ENCODE measurements at places on chromosomes 13 and 19.

GRCh38 chr19:4115050-4115817 lies 8.7 kb downstream of the MAP2K2 start:
- no peak for DNase-seq

GRCh38 chr13:31485651-31486051 lies 253.7 kb upstream of the RXFP2 start:
- no peak for DNase-seq

DNA sequence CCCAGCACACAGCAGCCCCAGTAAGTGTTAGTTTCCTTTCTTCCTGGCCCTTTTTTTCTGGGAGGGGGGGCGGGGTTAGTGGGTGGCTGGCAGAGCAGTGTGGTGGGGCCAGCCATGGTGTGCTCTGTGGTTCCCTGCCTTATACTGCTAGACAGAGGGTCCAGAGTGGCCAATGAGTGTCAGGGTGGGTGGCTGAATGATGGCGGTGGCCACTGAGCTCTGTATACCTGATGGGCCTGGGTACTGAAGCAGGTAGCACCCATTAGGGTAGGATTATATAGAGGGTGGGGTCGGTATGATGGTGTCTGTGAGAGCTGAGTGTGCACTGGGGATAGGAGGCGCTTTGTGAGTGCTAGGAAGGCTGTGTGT lies 13.8 kb downstream of the CIC start:
- DNase-seq: no peak

GRCh38 chr13:60260440-60260839 lies 96.7 kb upstream of the DIAPH3 start:
- no peak for DNase-seq

DNA sequence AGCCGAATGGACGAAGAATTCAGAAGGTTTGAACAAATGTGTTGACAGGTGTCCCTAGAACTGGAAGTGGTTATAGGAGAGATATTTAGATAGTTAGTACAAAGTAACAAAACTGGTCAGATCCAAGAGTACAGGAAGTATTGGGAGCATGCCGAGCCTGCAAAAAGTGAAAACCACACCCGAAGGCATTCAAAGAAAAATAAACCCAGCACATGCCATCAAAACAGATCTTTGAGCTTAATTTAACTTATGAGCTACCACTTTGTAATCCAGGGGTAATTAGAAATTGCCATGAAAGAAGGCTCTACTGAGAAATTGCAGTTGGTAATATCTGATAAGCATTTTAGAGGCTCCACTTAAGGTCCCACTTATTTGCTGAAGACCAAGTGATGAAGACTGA lies 214.2 kb downstream of the DNAJC15 start:
- DNase-seq: no peak

DNA sequence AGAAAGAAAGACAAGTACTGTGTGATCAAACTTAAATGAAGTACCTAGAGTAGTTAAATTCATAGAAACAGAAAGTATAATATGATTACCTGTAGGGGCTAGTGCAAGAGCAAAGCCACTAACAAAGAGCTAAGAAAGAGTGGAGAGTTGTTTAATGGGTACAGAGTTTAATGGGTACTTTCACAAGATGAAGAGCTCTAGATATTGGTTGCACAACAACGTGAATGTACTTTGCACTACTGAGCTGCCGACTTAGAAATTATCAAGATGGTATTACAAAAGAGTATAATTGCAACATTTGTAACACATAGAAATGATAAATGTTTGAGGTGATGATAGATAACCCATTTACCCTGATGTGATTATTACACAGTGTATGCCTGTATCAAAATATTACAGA lies 140.3 kb upstream of the GPC6 start:
- no peak for DNase-seq

- DNase-seq: no peak
Measured at GRCh38 chr13:97434397-97435201, 630 bp downstream of the RAP2A start.

GRCh38 chr13:69495096-69495495 lies 612.5 kb upstream of the ATXN8OS start:
- DNase-seq: no peak

DNA sequence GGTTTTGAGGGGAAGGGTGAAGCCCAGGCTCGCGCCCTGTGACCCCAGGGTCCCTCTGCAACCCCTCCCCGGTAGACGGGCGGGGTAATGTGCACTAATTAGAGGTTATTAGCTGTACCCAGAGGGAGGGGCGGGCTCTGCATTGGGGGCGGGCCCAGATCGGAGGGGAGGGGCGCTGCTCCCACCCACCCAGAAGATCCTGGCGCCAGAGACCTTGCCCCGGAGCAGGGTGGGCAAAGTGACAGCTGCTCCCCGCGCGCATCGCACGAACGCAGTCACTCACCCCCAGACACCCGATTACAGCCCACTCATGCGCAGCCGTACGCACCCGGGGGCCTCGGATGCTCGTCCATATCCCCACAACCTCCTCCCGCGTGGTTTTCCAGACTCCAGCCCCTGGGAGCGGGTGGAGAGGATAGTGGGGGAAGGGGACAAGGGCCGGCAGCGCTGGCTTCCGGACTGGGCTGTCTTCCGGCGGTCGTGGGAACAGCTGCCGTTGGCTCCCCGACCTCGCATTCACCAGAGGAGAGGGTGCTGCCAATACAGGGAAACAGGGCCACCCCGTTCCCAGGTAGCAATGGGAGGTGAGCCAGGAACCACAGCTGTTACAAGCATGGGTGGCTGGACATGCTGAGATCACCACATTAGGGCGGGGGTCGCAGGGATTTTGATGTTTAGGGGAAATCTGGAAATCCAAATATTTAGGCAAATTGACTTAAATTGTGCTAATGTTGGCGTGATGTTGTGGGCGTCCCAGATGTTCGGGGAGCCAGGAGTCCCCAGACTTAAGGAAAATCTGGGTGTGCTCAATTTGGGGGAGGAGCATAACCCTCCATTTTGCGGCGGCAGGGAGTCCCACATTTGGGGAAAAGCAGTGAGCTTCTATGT lies 2.9 kb upstream of the HOOK2 start:
- no peak for DNase-seq

- DNase-seq: no peak
Measured at GRCh38 chr13:48533961-48534600, 1.2 kb upstream of the RCBTB2 start.

DNA sequence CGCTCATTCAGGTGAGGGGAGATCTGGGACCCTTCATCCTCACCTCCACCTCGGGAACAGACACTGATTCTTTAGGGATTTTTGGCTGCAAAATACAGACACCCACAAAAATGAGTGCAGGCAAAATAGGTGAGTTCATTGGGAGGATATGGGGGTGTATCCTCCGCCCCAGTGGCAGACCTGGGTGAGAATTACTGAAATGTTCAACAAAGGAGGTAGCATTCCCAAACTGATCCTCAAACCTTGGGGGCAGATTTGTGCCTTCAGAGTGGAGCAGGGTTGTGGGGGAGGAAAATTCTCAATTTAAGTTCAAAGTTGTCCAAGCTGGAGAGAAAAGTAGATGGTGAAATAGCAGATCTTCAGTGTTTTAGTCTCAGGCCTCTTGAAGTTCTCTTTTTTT lies 31.3 kb upstream of the SIN3B start:
- no peak for DNase-seq

GRCh38 chr19:45078390-45079062 lies 534 bp upstream of the GEMIN7 start:
- no peak for DNase-seq

- no peak for DNase-seq
Measured at GRCh38 chr19:35609851-35610353, 2.6 kb upstream of the HAUS5 start.

- no peak for DNase-seq
Measured at GRCh38 chr19:38070573-38070972, 153.4 kb downstream of the DPF1 start.

- DNase-seq: no peak
Measured at GRCh38 chr13:50708461-50708860, 135.0 kb downstream of the DLEU7 start.

- no peak for DNase-seq
Measured at GRCh38 chr13:100594731-100595130, 6.1 kb upstream of the GGACT start.

- DNase-seq: no peak
Measured at GRCh38 chr13:91593456-91593855, 195.0 kb downstream of the GPC5 start.

- no peak for DNase-seq
Measured at GRCh38 chr13:39729156-39729555, 73.7 kb downstream of the COG6 start.

DNA sequence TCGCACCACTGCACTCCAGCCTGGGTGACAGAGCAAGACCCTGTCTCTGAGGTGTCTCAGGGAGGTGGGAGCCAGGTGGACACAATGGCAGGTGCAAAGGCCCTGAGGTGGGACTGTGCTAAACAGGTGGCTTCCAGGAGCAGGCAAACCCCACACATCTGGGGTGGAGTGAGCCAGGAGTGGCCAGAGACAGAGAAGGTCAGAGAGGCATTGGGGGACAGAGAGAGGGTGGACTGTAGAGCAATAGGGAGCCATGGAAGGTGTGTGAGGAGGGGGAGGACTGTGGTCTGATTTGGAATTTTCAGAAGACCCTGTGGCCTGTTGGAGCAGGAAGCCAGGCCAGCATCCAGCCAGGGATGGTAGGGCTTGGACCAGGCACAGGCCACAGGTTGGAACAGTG lies 4.7 kb downstream of the MEF2B start:
- no peak for DNase-seq

GRCh38 chr13:94138831-94139230 lies 340.7 kb downstream of the DCT start:
- DNase-seq: no peak

GRCh38 chr13:73544175-73544574 lies 485.4 kb downstream of the KLF5 start:
- DNase-seq: no peak

DNA sequence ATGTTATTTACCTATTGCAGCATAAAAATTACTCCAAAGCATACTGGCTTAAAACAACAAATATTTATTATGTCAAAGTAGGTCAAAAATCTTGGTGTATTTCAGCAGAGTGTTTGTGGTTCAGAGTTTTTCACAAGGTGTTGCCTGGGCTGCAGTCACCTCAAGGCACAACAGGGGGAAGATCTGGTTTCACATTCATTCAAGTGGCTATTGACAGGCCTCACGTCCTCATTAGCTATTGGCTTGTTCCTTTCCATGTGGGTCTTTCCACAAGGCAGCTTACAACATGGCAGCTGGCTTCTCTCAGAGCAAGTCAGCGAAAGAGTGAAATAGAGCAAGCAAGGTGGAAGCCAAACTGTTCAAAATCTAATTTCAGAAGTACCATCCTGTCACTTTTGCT lies 602.9 kb downstream of the OLFM4 start:
- DNase-seq: no peak

Data from HS-27A (cell line).